ENCODE measurements at places on chromosomes 4 and X.

DNA sequence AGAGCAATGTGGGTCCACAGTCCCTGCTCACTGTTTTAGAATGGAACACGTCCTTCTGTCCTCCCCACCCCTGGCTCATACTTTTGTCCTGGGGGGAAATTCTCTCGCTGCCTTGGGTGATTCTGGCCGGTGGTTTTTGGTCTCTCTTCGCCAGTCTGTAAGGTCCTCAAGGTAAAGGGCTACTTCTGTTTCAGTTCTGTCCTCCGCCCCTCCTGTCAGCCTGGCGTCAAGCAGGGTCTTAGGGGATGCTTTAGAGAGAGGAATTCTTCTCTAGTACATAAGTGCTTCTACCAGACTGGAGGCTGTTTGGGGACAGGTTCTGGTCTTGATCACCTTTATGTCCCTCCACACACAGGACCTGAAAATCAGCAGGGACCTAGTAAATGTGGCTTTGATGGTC, 617 bp upstream of the MRFAP1L1 start:
- no peak for DNase-seq

- DNase-seq, result no peak
These were observed 566.3 kb downstream of the IL15 start for GRCh38 chr4:142202404-142203332.

- DNase-seq, result no peak
These were observed 29.6 kb upstream of the SPON2 start for GRCh38 chr4:1201851-1202525.

DNA sequence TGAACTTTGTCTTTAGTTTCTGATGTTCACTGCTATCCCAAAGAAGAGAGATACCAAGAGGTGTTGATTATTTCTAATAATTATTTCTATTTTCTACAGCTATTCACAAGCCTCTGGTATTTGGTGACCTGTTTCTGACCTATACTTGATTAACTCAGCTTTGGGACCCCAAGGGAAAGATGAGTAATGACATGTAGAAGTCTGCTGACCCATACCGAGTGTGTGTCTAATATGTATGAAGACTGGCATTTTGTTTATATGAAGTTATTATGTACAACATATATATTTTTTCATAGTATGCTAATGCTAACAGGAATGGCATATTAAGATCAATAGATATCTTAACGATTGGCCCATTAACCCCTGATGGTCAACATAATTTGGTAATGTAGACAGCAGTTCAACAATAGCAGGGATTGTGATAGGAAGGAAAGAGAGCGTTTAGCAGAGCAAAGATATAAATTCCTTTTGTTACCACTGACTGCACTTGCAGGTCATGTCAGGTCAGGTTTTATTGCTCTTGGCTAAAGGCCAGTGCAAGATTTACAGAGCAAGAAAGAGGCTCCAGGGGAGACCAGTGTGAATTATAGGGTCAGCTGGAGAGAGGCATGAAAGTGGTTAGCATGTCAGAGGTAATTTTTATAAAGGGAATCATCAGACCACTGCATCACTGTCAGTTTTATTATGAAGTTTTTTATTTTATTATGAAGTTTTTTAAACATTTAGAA, 94.7 kb upstream of the DIPK2B start:
- no peak for DNase-seq

- no peak for DNase-seq
These were observed 54.3 kb downstream of the FAT4 start for GRCh38 chr4:125369098-125369497.

GRCh38 chr4:3853388-3854035, 87.3 kb downstream of the ADRA2C start:
- no peak for DNase-seq

- DNase-seq, result no peak
These were observed 168.5 kb upstream of the LDB2 start for GRCh38 chr4:17066972-17067371.

All from right kidney (tissue), 9 donors.